ENCODE measurements at places on chromosomes 6 and 20.

DNA sequence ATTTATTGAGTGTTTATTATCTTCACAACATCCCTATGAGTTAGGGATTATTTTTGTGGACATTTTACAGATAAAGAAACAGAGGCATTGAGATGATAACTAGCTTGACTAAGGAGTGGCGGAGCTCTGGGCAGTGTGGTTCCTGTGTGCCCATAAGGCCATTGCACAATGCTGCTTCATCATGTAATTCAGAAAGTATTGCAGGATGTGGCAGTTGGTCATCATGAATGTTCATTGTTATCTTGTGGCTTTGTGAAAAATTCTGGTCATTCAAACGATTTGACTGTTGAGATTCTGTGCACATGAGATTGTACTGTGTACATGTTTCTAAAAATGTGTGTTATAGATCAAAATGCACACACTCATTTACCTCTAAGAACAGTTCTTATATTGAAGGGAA lies 150.8 kb downstream of the ESR1 start:
- no peak for DNase-seq

GRCh38 chr20:49482621-49483017 lies at the start of gene KCNB1:
Gene KCNB1, minus strand, starts transcription at chr20:49482668. Its CDS starts 188 bp downstream, at chr20:49482480.
- peak; percentile 61 for DNase-seq

- DNase-seq, result no peak
Observed at GRCh38 chr6:63886341-63886740, 250.7 kb downstream of the PHF3 start.

- peak; percentile 77 for DNase-seq
Observed at GRCh38 chr6:16669227-16669626, 92.0 kb downstream of the ATXN1 start.

GRCh38 chr6:37456816-37457560 lies 24.0 kb downstream of the CMTR1 start:
- DNase-seq, result no peak

DNA sequence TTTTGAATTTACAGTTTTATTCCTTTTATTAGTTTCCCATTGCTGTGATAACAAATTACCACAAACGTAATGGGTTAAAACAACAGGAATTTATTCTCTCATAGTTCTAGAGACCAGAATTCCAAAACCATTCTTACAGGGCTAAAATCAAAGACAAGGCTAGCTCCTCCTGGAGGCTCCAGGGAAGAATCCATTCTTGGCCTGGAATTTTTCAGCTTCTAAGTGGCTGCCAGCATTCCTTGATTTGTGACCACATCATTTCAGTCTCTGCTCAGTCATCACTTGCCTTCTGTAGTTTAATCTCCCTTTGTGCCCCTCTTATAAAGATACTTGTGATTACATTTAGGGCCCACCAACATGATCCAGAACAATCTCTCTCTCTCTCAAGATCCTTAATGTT lies 897 bp upstream of the SEL1L2 start:
- no peak for DNase-seq

GRCh38 chr6:38976801-38977500 lies 71.6 kb upstream of the GLP1R start:
- no peak for DNase-seq

GRCh38 chr20:45765307-45765875 lies 26.3 kb downstream of the WFDC3 start:
- DNase-seq, result no peak

GRCh38 chr6:169959136-169960002 lies 207.9 kb downstream of the ERMARD start:
- DNase-seq, result peak; percentile 41

DNA sequence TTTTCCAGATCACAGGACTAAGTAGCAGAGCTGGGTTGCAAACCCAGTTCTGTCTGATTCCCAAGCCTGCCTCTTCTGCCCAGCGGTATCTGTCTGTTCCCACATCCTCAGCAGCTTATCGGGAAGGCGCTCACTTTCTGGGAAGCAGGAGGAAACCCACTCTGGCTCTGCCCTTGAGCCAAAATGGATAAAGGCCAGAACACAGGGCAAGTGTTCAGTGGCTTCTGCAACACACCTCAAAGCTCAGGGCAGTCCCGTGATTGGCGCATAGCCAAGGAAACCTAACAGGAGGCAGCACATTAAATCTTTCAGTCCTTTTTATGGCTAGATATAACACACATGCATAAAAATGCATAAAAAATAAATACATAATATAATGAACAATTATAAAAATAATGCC lies 262.2 kb downstream of the NRN1 start:
- no peak for DNase-seq

DNA sequence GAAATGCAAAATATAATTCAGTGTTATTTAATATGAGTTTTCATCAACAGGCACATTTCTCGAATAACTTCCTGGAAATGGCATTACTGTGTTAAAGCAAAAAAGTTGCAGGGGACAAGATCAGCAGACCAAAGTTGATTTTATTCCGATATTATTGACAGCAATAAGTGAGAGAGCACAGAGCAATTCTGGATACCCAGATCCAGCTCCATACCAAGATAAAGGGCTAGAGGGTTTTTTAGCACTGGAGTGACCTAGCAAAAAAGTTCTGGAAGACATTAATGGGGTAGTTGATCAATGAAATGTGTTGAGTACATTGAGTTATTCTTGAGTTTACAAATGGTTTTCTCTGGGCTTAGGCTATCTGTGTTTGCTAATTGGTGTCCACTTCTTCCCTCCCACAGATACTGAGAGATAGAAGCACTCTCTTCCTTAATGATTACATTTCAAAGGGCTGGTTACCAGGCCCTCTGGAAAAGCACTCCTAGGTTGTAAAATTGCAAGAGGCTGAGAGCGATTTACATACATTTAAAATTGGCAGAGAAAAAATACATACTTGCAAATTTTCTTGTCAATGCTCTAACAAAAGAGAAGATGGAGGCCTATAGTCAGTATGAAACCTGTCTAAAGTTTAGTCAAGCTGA lies 47.0 kb upstream of the MANEA start:
- no peak for DNase-seq

- no peak for DNase-seq
Observed at GRCh38 chr6:76351275-76351674, 278.8 kb upstream of the IMPG1 start.

- DNase-seq, result no peak
Observed at GRCh38 chr20:55052459-55052858, 577.1 kb downstream of the DOK5 start.

DNA sequence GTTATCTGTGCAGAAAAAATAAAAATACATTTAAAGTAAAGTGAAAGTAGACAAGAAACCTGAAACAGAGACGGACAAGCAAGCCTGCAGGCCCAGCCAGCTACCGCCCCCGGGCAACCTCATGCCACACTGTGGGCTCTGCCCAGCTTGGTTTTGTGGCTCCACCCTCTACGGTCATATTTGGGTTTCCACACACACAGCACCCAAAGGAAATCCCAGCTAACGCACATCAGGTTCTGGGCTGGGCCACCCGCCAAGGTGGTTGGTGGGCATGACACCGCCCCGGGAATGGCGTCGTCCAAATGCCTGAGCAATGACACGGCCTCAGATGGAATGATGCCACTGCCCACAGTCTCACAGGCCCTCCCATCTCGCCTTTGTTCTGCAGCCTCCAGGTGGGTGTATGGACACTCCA lies 22.9 kb downstream of the FAM110A start:
- DNase-seq, result peak; percentile 62

Data from activated T-cell treated with anti-CD3 and anti-CD28 coated beads, Interleukin-2, amount 50 U/mL, for 48 hours (primary cell).